Endothelial cell of umbilical vein (primary cell): ENCODE measurements at places on chromosomes 5 and 9. TPM values are rescaled to one million over a fixed set of nuclear protein-coding genes. Genes with fewer than 3 reads are reported as not detected.

- H3K36me3 ChIP-seq = no peaks in the 10 kb centered on the region
- H3K27ac ChIP-seq = no peak overlapping the region
- no peaks in the 10 kb centered on the region for H3K4me1 ChIP-seq
- no peak overlapping the region for H3K4me3 ChIP-seq
These were observed 34.5 kb downstream of the HRH2 start for GRCh38 chr5:175692235-175692995.

DNA sequence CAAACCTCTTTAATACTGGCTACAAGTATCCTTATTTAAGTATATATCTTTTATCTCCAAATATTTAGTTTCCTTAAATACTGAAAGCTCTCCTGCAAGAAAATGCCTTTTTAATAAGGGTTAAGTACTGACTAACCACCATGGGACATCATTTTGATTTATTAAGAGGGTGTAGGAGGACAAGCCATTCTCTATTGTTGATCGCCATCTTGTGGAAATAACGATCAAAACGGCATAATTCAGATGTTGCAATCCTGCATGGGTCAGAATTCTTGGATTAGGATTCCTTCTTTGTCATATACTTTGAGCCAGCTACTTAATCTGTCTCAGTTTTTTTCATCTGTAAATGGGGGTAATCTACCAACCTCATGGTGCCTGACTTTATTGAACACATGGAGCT is 28.7 kb upstream of the C5orf46 start:
- H3K27ac ChIP-seq = no peak overlapping the region
- peak; percentile 77 for DNase-seq
- H3K4me3 ChIP-seq = no peak overlapping the region
- H3K36me3 ChIP-seq = no peaks in the 10 kb centered on the region
- no peaks in the 10 kb centered on the region for H3K4me1 ChIP-seq

GRCh38 chr9:73180403-73180802 is 28.7 kb downstream of the ANXA1 start:
- H3K4me1 ChIP-seq = peaks cover 4% of the 10 kb centered on the region
- DNase-seq = no peak
- no peaks in the 10 kb centered on the region for H3K27me3 ChIP-seq
- no peak overlapping the region for H3K27ac ChIP-seq

DNA sequence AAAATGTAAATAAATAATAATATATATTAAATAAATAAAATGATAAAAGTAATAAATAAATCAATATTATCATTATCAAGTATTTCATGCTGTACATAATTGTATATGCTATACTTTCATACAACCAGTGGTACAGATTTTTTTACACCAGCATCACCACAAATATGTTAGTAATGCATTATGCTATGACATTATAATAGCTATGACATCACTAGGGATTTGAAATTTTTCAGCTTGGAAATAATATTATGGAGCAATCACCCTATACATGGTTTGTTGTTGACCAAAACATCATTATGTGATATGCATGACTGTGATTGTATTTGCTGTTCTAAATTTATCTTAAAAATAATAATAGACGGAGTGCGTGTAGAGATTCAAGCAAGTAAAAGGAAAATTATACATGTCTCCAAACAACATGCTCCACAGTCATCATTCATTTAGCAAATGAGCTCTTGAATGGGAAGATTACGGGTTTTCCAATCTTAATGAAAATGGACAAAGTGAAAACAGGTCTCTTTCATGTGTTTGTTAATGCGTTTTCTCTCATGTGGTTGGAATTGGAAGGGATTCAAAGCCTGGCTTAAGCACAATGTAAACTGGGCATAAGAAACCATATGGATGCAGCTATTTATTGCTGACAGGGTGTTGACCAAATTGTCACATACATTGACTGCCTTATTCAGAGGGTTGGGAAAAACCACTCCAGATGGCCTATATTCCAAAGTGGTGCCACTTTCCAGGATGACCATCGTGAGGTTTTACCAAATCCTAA is 643.0 kb upstream of the RGMB start:
- H3K4me1 ChIP-seq = no peaks in the 10 kb centered on the region
- no peaks in the 10 kb centered on the region for H3K36me3 ChIP-seq
- no peak overlapping the region for H3K4me3 ChIP-seq
- H3K27ac ChIP-seq = no peak overlapping the region

GRCh38 chr5:157225469-157226422 is 40.2 kb upstream of the CYFIP2 start:
- H3K27me3 ChIP-seq = no peaks in the 10 kb centered on the region
- H3K36me3 ChIP-seq = no peaks in the 10 kb centered on the region
- no peak overlapping the region for H3K27ac ChIP-seq
- no peak overlapping the region for H3K4me3 ChIP-seq

DNA sequence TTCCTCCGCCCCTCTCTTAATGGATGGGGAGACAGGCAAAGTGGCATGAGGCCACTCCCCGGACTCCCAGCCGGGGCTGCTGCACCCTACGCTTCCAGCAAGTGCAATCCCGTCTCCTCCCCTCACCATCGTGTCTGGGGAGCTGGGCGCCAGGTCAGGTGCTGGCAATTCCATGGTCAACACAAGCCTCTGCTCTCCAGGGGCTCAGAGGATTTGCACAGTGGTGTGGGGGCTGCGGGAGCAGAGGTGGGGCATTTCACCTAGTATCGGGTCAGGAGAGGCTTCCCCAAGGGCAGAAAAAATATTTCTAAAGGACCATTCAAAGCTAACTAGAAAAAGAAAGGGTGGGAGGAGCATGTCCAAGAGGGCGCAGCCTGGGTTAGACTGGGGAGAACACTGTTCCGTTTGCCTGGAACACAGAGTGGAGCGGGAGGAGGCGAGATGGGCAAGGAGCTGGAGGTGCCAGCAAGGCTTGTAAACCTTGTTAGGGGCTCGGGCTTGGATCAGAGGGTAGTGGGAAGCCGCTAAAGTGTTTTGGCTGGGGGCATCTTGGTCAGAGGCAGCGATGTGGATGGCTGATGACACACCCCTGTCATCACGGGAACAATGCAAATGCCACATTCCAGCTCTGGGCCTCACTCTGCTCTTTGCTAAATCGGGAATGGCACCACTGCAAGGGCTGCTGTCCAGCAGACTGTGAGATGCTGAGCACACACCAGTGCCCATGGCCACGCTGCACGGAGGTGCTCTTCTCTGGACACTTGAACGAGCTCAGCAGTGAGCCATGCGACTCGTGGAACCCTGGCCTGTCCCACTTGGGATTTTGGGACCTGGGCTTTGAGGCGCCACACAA is 191.7 kb downstream of the CDK5RAP2 start:
- H3K4me3 ChIP-seq = no peak overlapping the region
- peaks cover 3% of the 10 kb centered on the region for H3K36me3 ChIP-seq
- no peak overlapping the region for H3K27ac ChIP-seq
- no peak for DNase-seq
- H3K27me3 ChIP-seq = no peaks in the 10 kb centered on the region

DNA sequence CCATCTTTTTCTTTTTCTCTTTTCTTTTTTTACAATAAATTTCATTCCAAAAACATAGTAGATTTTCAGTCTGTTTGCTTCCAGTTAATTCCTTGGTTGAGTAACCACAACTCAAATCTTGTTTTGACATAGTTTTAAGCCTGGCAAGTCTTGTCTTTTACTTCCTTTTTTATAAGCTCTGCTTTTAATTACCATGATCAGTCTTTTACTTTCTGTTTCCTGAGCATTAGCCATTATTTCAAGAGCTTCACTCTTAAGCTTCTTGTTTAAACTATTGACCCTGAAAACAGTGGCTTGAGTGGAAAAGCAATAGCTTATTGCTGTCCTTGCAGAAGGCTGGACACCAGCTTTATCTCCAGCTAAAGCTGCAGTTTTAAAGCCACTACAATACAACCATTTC is 1363.3 kb downstream of the MAT2B start:
- H3K36me3 ChIP-seq = no peaks in the 10 kb centered on the region
- no peak overlapping the region for H3K4me3 ChIP-seq
- DNase-seq = no peak
- no peak overlapping the region for H3K27ac ChIP-seq
- no peaks in the 10 kb centered on the region for H3K27me3 ChIP-seq
- no peaks in the 10 kb centered on the region for H3K4me1 ChIP-seq

GRCh38 chr9:90724880-90725279 is 76.7 kb upstream of the SYK start:
- DNase-seq = no peak
- no peak overlapping the region for H3K4me3 ChIP-seq
- no peak overlapping the region for H3K27ac ChIP-seq
- no peaks in the 10 kb centered on the region for H3K36me3 ChIP-seq
- H3K27me3 ChIP-seq = no peaks in the 10 kb centered on the region
- no peaks in the 10 kb centered on the region for H3K4me1 ChIP-seq

The MED10 gene
- 55.6 and 57.8 TPM in 2 replicates for total RNA-seq
